Stimulated activated CD8-positive, alpha-beta memory T cell treated with anti-CD3 and anti-CD28 coated beads, Interleukin-15, amount 100 ng/mL, for 48 hours (primary cell): ENCODE measurements at places on chromosomes 2 and 18.
A peak's percentile ranks its signal among the peaks of the same experiment; 100 is the strongest.

DNA sequence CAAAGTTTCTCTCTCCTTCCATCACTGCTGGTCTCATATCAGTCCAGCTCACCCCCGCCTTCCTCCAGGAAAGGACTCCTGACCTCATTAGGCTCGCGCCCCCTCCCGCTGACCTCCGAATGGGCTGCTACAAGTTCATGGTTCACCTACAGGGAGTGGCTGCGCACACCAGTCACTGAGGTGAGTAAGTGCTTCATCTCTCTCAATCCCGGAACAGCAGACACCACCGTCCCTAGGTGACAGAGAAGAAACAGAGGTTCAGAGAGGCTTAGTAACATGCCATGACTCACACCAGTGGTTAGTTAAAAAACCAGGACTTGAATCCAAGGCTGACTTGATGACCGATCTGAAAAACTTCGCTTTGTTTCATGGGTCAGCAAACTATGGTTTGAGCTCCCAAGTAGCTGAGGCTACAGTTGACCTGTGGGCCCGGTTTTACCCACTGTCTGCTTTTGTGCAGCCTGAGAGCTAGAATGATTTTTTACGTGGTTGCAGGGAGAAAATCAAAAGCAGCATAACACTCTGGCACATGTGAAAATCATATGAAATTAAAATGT lies 42.0 kb downstream of the ZFP36L2 start:
- DNase-seq, result peak; percentile 52

DNA sequence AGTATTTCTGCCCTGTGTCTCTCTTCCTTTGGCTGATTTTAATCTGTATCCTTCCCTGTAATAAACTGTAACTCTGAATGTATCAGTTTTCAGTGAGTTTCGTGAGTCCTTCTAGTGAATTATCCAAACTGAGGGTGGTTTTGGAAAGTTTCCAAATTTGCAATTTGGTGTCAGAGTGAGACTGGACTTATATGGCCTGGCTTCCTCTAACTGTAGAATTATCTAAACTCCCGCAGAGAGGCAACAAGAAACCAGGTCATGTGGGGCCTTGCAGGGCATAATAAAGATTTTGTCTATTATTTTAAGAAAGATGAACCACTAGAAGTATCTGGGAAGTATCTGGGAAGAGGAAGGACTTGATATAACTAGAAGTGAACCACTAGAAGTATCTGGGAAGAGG lies 95.3 kb upstream of the RNF152 start:
- no peak for DNase-seq

DNA sequence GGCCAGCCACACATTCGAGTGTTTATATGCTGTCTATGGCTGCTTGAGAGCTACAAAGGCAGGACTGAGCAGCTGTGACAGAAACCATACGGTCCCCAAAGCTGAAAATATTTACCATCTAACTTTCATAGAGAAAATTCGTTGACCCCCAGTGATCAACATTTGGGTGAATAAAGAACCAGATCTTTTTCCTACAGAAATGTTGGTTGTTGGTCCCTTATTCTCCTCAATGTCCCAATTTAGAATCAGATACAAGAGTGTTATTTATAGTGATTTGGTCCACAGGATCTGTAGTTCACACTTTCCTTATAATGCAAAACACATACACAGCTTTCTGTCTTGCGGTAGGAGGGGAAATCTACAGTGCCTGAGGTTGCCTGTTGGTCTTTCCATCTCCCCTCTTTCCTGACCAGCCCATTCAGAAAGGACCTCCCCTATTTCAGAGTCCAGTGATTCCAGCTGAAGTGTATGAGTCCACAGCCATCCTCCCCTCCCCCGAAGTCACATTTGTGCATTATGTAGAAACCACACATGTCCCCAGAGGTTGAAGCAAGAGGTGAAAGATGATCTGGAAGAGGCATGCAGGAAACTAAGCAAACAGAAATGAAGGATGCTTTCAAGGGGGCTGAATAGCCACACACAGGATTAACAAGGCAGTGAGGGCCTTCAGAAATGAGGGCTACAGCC lies 61.9 kb downstream of the SPRED2 start:
- no peak for DNase-seq

- no peak for DNase-seq
Measured at GRCh38 chr2:118240276-118240675, 152.0 kb downstream of the INSIG2 start.

DNA sequence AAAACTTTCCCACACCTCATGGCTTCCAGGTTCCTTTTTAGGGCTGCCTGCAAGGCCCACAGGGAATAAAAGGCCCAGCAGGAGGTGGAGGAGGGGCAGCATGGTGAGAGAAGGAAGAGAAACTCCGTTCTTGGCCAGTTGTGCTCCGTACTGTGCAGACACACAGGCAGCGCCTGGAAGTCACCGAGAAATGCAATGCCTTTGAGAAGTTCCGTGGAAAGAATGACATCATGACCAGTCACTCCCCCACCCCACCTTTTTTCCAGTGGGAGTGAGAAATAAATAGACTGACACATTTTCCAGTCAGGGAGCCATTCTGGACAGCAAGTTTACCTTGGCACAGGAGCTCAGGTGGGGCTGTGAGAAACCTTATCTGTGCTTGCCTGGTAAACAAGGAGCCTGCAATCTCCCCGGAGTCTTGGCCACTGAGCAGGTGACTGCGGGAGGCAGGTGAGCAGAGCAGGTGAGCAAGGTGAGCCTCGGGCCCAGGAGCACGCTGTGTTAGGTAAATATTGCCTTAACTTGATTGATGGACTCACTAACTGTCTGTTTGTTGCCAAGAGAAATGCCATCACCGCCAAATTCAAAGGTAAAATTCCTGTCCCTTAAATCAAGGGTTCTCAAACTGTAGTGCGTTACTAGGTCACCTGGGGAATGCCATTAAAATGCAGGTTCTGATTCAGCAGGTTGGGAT lies 13.5 kb upstream of the LBH start:
- no peak for DNase-seq

DNA sequence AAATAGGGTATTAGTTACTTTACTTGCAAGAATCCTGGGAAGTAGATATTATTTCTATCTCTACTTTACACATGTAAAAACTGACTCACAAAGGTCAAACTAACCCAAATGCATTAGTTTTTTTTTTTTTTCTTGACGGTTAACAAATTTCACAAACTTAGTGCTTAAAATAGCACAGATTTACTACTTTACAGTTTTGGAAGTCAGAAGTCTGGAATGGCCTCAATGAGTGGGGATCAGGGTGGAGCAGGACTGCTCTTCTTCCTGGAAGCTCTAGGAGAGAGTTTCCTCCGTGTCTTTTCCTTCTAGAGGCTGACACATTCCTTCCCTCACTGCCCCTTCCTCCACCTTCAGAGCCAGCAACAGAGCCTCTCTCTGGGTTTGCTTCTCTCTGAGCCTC lies 117.2 kb downstream of the COL6A3 start:
- DNase-seq, result no peak

DNA sequence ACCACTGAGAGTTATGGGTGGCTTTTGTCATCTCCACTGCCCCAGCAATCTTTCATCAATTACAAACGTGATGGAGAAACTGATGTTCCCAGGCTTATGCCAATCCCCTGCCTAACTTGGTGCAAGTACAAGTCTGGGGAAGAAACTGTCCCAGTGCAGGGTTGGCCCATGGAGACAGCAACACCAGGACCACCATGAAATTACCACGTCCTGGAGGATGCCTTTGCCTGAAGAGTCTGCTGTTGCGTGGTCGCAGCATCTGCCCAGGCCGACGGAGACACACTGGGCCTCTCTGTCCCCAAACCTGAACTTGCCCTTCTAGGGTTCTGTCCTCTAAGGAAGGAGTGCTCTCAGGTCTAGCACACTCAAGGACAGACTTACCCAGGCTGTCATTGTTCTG lies 496.8 kb upstream of the RAB6C start:
- no peak for DNase-seq

- DNase-seq, result no peak
Measured at GRCh38 chr18:29488617-29489016, 1311.7 kb upstream of the CDH2 start.

GRCh38 chr2:160731856-160732255 lies 238.2 kb upstream of the RBMS1 start:
- DNase-seq, result no peak

GRCh38 chr2:84817239-84817655 lies 63.6 kb downstream of the TRABD2A start:
- DNase-seq, result no peak

- no peak for DNase-seq
Measured at GRCh38 chr2:143026411-143027054, 102.7 kb upstream of the ARHGAP15 start.
